MG63 (cell line): ENCODE measurements at places on chromosomes 1 and 21. TPM values are rescaled to one million over a fixed set of nuclear protein-coding genes. Genes with fewer than 3 reads are reported as not detected.

DNA sequence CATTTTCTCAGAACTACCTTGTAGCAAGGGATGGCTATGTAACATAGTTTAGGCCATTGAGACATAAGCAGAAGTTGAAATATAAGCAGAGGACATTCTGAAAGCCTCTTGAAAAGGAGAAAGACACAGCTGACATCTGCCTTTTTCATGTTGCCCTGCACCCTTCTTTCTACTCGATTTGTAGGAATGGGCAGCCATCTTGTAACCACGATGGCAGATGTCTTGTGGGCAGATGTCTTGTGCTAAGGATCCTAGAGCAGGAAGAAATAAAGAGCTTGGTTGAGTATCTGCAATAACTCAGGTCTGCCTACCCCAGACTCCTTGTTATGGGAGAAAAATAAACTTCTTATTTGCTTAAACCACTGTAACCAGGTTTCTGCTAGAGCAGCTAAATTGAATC, 351.0 kb downstream of the PDE4B start:
- DNase-seq, result no peak

DNA sequence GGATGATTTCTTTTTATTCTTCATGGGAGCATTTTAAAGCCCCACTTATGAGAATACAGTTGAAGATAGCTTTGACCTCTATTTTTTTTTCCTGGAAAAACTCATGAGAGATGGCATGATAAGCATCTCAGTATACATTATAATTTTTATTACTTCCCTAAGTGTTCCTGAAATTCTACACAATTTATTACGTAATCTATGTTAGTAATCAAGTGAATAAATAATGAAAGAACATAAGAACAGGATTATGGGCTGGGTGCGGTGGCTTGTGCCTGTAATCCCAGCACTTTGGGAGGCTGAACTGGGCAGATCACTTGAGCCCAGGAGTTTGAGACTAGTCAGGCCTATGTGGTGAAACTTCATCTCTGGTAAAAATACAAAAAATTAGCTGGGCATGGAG, 13.2 kb upstream of the PRKAA2 start:
- DNase-seq, result no peak

DNA sequence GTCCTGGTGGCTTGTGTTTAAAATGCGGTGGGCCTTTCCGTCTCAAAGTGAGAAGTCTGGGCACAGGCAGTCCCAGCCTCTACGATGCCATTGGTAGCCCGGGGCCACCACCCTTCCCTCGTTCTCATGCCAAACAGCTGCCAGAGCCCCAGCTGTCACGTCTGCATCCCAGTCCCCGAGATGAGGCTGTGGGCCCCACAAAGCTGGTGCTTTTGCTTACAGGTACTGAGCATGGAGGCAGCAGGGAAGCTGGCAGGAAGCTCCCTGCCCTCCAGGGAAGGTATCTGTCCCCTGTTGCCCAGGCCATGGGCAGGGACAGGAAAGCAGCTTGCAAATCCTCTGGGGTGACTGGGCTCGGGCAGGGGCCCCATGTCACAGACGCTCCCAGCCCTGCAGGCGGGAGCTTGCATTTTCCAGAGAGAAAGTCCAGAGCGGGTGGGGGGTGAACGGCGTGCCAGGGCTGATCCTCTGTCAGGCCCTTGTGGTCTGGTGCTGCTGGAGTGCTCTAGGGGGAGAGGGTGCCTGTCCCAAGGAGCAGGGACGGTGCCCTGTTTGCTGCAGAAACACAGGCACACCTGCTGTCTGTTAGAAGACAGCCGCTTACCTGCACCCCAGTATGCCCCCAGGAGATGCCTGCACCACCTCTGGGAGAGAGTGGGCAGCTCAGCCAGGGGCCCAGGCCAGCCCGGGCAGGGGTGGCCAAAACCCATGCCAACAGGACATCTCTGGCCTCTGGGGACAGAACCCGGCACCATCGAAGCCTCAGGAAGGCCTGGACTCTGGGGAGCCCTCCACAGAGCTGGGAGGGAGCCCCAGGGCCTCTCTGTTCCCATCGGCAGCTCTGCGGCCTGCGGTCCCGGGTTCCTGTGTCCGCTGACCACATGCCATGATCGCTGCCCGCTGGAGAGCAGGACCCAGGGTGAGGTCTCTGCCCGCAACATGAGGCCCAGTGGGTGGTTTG, 45.9 kb downstream of the SLX9 start:
- DNase-seq, result peak; percentile 4

GRCh38 chr1:220689666-220690065, 497 bp upstream of the C1orf115 start:
- no peak for DNase-seq

- DNase-seq, result no peak
Observed at GRCh38 chr1:61853583-61853982, 111.3 kb downstream of the PATJ start.

DNA sequence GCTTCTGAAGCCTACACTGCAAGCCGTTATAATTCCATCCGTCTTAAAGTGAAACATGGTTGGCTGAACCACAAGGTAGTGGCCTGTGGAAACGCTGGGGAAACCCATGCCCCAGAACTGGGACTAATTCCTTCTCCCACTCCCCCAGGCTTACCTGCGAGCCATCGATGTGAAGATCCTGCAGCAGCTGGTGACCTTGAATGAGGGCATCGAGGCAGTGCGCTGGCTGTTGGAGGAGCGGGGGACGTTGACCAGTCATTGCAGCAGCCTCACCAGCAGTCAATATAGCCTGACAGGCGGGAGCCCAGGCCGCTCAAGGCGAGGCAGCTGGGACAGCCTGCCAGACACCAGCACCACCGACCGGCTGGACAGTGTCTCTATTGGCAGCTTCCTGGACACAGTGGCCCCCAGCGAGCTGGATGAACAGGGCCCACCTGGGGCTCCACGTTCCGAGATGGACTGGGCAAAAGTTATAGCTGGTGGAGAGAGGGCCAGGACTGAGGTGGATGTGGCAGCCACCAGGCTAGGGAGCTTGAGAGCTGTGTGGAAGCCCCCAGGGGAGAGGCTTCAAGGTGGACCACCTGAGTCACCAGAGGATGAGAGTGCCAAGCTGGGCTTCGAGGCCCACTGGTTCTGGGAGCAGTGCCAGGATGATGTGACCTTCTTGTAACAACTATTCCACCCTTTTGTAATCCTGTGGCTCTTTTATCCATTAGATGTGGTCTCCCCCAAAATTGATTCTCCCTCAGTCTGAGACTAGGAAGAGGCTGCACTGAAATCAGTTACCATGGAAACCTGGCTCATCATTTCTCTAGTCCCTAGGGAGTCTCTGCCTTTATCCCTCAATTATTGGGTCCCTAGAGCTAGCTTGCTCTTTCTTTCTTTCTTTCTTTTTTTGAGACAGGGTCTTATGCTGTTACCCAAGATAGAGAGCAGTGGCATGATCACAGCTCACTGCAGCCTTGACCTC, 16.7 kb downstream of the LURAP1 start:
- DNase-seq, result no peak

Gene PRDM16
- 0.95 TPM in 1 of 2 replicates, not detected in the other for total RNA-seq

Gene OR2T33
- not detected in 2 replicates for total RNA-seq

Gene MKNK1
- 16.4 and 22.7 TPM in 2 replicates for total RNA-seq
